NCI-H146 (cell line): ENCODE measurements at places on chromosomes 7 and 10.

GRCh38 chr7:6423942-6424701 lies 23.6 kb downstream of the DAGLB start:
- no peak for DNase-seq

DNA sequence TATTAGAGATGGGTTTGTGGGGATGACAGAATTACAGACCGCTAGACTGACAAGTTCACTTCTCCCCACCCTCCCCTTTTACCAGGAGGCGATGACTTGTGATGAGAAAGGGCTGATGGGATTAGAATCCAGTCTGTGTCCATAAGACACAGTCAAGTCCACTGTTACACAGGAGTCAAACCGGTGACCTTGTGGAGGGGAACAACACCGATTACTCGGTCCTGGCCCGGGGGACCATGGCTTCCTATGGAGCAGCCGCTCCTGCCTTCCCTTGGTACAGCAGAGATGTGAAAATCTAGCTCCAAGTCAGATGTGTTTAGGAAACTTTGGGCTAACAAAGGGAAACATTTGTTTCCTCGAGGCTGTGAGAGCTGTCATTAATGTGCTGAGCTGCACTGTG lies 105.5 kb downstream of the ACTR3B start:
- no peak for DNase-seq

DNA sequence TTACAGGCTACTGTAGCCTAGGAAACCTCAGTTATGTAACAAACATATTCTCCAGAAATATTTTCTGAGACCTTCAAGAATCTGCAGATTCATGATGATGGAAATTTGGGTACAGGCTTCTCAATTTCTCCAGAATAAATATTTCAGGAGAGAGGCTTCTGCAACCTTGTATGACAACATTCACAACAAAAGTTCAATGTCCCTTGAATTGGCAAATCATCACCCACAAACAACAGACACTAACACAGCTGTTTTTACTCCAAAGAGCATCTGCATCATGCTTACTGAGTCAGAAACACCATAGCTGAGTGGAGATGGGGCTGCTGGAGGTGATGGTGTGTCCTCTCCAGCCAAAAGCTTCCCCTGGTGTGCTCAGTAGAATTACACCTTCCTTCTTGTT lies 9.3 kb upstream of the COBL start:
- no peak for DNase-seq

DNA sequence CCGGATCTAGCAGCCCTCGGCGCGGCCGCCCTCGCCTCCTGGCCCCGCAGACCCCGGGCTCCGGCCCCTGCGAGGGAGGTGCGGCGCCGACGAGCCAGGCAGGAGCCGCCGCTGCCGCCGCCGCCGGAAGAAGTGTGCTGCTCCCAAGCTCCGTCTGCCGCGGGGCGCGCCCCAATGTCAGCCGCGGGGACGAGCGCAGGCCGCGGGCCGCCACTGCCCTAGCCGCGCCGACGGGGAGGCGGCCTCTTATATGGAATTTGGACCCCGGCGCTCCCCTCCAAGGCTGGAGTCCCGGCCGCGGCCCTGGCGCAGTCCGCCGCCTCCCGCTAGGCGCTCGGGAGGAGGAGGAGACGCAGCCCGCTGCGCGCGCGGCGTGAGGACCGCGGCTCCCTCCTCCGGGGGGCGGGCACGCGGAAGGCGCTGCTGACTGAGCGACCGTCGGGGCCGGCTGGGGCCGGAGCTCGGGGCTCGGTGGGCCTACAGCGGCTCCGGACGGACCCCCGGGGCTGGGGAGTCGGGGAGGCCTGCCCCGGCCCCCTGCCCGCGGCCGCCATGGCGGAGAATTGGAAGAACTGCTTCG lies at the start of gene TRIM8:
Gene TRIM8 (plus strand): TSS at position 414 of the 580 bp plus-strand sequence. CDS start 139 bp downstream, at position 553.
- DNase-seq = peak; percentile 74

DNA sequence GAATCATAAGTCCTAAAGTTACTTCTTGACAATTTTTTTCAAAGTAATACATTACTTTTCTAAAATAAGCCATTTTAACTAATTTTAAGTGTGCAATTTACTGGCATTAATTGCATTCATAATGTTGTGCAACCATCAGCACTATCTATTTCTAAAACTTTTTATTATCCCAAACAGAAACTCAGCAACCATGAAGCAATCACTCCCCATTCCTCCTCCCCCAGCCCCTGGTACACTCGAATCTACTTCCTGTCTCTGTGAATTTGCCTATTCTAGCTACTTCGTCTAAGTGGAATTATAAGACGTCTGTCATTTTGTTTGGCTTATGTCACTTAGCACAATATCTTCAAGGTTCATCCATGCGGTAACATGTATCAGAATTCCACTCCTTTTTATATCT lies 84.9 kb downstream of the MKX start:
- DNase-seq = no peak

DNA sequence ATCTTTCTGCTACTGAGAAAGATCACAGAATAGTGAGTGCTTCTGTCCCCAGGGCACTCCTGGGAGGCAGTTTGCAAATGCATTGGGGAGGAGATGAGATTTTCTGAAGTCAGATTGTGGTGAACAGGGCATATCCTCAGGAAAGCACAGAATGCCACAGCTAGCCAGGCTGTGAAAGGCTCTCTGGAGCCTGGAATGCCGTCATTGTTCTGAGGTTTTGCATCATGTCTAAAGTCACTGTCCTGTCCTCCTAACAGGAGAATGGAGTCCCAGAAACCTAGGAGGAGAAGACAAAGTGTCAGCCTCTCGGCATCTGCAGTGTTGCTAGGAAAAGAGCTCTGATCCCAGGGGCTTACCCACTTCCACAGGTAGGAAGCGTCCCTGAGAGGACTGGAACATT lies 69.2 kb upstream of the IGFBP3 start:
- DNase-seq = no peak
